Airway epithelial cell (primary cell): ENCODE measurements at places on chromosomes 7 and 10. TPM values are rescaled to one million over a fixed set of nuclear protein-coding genes. Genes with fewer than 3 reads are reported as not detected.

The TCERG1L gene
- not detected in 2 replicates for total RNA-seq

The GPR146 gene
- total RNA-seq, result 0.14 and 0.42 TPM in 2 replicates

The PRRT4 gene
- 0.56 and 1.3 TPM in 2 replicates for total RNA-seq

The GALNT11 gene
- total RNA-seq, result 42.5 and 52.1 TPM in 2 replicates

The NPSR1 gene
- not detected in 2 replicates for total RNA-seq

The R3HCC1L gene
- 6.0 and 10.2 TPM in 2 replicates for total RNA-seq

The CDC14C gene
- not detected in 2 replicates for total RNA-seq

The COL28A1 gene
- under 0.01 and 0.05 TPM in 2 replicates for total RNA-seq
